ENCODE measurements at places on chromosomes 16 and 17. TPM values are rescaled to one million over a fixed set of nuclear protein-coding genes. Genes with fewer than 3 reads are reported as not detected.
A peak's percentile ranks its signal among the peaks of the same experiment; 100 is the strongest.

Gene MSL1
- 42.5 TPM for total RNA-seq

Gene TMEM88
- 0.88 TPM for total RNA-seq

- DNase-seq = no peak
Observed at GRCh38 chr17:78202666-78203065, 11.4 kb upstream of the BIRC5 start.

DNA sequence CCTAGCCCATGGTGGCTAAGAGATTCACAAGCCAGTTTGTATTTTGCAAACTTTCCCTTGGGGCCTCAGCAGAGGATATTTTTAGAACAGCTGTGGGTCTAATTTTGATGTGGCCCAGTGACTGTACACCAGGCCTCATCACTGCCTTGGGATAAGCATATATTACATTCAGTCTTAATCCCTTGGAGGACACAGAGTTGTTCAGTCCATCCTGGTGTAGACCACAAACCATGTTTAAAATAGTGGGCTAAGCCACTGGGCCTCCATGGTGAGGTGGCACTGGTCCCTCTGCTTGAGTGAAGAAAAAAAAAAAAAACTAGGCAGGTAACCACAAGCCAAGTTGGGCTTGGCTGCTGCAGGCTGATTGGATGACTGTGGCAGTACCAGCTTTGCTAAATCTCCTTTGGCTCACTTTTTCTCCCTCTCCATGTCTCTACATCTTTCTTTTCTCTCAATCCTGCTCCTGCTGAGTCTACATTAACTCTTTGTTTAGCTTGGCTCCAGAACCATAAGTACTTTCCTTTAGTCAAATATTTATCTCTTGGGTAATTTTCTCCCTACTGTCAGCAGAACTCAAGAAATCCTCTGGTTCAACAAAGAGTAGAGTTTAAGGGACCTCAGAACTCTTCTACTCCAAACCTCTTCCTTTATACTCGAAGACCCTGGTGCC lies 120.0 kb upstream of the TBX2 start:
- no peak for DNase-seq

Gene NXPH3
- total RNA-seq = 0.06 TPM

Gene KRTAP1-5
- not detected for total RNA-seq

GRCh38 chr17:78168242-78168902 lies at the start of gene SYNGR2:
SYNGR2 (plus strand) TSS chr17:78168581; CDS start chr17:78168617, 36 bp downstream.
- DNase-seq = peak; percentile 61

- DNase-seq = no peak
Observed at GRCh38 chr17:3552916-3553315, 4.7 kb downstream of the TRPV3 start.

Gene PPP1R9B
- 46.4 TPM for total RNA-seq

DNA sequence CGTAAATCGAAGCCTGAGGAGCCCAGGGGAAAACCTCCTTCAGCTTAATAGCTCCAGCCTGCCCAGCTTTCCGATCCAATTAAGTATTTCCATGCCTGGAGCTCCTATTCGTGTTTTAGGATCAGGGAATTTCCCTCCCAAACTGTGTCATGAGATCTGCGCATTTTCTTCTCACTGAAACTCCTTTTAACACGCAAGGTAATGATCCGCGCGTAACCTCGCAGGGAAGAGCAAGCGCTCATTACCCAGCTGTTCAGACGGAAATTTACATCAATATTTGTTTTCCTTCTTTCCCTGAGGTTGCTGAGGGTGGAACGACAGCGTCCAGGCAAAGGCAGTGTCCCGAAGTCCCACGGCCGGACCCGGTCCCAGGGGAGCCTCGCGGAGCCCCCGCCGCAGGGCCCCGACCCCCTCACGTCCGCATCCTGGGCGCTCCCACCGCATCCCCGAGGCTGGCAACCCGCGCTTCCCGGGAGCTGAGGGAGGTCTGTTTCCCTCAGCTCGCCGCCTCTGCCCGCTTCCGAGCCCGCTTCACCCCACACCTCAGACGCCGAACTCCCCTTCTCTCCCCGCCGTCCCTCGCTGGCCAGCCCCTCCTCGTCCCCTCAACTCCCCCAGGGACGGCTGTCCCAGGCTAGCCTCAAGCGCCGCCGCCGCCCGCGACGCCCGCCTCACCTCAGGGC lies 415 bp downstream of the ABCA5 start:
- no peak for DNase-seq

- peak; percentile 23 for DNase-seq
Observed at GRCh38 chr17:41442739-41443138, 2.0 kb upstream of the KRT38 start.

DNA sequence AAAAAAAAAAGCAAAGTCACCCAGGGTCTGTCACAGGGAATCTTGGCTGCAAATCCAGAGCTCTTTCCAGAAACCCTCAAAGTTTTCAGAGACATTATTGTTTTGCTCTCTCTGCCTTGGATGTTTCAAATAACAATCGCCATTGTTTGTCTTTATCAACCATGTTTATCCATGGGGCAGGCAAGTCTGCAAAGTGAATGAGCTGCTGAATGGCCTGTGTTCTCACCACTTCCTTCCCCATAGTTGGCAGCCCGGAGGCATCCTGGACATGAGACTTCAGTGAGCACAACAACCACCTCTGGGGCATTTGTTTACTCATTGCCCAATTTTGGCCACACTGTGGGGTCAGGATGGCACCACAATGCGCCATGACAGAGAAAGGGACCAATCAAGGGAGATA lies 53.1 kb upstream of the USP7 start:
- no peak for DNase-seq

GRCh38 chr16:57282510-57283213 lies 1.8 kb downstream of the PLLP start:
- DNase-seq = no peak

DNA sequence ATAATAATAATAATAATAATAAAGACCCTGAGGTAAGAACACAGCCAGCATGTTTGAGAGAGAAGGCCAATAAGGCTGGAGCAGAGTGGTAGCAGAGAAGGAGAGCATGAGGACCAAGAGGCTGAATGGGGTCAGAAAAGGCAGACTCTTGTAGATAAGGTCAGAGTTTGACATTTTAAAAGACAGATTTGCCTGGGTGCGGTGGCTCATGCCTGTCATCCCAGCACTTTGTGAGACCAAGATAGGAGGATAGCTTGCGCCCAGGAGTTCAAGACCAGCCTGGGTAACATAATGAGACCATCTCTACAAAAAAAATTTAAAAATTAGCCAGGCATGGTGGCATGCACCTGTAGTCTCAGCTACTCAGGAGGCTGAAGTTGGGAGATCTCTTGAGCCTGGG lies 11.0 kb upstream of the WFIKKN2 start:
- no peak for DNase-seq

- no peak for DNase-seq
Observed at GRCh38 chr17:70139449-70139993, 29.8 kb upstream of the KCNJ2 start.

DNA sequence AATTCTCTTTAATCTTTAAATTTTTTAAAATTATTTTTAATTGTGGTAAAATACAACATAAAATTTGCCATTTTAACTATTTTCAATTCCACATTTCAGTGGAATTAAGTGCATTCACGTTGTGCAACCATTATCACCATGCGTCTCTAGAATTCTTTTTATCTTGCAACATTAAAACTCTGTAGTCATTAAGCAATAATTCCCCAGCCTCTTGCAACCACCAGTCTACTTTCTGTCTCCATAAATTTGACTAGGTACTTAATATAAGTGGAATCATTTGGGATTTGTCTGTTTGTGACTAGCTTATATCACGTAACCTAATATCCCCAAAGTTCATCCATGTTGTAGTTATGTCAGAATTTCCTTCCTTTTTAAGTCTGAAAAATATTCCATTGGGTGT lies 79.1 kb downstream of the TAOK1 start:
- no peak for DNase-seq

Gene KCTD19
- not detected for total RNA-seq

DNA sequence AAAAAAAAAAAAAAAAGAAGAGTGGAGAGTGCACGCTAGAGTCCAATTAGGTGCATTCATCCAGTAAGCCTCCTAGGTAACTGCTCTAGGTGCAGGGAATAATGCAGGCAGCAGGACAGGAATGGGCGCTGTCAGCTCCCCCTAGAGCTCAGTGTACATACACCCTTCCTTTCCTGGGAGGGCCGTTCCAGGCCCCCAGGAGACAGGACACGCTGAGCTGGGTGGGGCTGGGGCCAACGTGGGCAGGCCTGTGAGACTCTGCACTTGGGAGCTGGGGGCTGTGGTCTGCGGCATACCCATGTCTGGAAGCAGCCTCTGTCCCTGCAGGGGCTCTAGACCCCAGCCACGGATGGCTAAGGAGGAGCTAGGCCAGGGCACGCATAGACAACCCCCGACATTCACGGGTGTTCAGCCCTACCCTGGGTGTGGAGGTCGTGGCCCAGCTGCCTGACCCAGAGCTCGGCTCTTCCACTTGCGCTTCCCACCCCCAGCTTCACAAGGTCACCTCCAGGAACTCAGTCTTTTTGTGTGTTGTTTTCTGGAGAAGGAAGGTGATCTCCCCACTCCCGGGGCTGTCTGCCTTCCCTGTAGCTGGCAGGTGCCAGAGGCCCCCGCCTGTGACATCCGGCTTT lies 1.0 kb upstream of the ANTKMT start:
- peak; percentile 67 for DNase-seq

GRCh38 chr17:79114458-79115301 lies 40.1 kb downstream of the ENGASE start:
- no peak for DNase-seq

- DNase-seq = peak; percentile 93
Observed at GRCh38 chr16:80569440-80570105, 28.8 kb downstream of the DYNLRB2 start.

DNA sequence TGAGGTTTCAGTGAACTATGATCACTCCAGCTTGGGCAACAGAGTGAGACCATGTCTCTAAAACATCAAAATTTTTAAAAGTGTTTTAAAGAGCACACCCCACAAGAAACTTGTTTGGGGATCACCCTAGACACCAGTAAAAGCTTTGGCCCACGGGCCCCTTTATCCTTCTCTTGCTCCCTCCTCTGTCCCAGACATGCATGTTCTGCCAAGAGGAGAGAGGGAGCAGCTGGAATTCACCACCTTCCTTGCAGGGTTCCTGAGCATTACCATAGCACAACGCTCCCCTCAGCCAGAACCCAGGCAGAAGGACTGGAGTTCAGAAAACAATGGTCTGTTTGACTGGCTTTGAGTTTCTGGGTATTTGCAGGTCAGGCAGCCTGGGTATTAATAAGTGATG lies 214.3 kb upstream of the CDH5 start:
- DNase-seq = no peak

DNA sequence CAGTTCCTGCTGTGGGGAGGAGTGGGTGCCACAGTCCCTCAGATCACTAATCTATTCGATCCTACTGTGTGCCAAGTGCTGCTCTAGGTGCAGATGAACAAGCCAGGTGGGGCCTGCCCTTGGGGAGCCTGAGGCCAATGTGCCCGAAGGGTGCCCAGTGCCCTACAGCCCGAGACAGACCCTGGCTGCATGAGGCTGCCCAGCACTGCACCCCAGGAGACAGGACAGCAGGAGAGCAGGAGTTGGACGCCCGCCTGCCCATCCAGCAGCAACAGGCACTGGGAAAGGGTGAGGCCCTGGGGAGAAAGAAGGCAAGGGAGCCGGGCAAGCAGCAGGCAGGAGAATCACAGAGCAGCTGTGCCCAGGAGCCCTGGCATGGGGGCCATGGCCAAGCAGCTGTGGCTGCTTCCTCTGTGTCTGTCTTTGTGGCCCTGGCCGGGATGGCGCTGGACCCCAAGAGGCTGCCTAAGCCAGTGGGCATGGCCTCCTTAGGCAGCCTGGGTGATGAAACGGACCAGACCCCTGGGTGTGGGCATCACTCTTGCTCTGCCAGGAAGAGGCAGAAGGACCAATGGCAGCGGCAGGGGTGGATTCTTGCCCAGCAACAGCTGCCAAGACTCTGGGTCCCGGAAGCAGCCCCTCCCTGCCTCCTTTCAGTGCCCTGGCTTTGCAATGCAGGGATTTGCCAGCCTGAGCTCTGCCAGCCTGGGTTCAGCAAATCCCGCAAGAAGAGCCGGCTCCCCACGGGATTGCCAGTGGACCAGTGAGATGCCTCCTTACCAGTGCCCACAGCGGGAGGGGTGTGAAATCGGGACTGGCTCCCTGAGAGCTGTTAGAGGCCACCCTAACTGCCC lies 179.6 kb upstream of the TNRC6C start:
- no peak for DNase-seq

Gene NPIPA8
- not detected for total RNA-seq

Gene HASPIN
- 27.9 TPM for total RNA-seq

DNA sequence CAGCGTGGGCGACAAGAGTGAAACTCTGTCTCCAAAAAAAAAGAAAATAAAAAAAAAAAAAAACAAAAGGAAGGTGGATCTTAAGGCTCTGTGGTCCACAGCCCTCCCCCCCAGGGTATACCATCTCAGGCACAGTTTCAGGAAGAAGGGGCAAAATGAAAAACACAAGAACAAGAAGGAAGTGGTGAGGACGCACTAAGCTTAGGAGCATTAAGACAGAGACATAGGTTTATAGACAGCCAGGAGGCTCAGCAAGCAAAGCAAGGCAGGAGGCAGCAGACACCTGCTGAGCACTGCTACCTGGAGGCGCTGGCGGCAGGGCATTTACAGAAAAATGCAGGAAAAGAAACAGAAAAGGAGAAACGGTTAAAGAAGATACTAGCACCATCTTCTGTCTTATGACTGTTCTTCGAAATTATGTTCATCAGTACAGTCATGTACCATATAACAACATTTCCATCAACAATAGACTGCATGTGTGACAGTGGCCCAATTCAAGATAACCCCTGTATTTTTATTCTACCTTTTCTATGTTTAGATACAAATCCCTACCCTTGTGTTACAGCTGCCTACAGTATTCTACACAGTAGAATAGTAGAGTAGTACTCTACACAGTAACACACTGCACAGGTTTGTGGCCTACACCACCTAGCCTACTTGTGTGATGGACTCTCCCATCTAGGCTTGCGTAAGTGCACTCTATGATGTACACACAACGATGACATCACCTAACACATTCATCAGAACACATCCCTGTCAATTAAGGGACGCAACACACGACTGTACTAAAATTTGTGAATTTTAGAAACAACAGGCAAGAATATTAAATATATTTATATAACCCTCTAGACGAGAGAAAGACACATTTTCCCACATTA lies 62.5 kb downstream of the XPO6 start:
- DNase-seq = no peak

Gene DNAH3
- 0.03 TPM for total RNA-seq

DNA sequence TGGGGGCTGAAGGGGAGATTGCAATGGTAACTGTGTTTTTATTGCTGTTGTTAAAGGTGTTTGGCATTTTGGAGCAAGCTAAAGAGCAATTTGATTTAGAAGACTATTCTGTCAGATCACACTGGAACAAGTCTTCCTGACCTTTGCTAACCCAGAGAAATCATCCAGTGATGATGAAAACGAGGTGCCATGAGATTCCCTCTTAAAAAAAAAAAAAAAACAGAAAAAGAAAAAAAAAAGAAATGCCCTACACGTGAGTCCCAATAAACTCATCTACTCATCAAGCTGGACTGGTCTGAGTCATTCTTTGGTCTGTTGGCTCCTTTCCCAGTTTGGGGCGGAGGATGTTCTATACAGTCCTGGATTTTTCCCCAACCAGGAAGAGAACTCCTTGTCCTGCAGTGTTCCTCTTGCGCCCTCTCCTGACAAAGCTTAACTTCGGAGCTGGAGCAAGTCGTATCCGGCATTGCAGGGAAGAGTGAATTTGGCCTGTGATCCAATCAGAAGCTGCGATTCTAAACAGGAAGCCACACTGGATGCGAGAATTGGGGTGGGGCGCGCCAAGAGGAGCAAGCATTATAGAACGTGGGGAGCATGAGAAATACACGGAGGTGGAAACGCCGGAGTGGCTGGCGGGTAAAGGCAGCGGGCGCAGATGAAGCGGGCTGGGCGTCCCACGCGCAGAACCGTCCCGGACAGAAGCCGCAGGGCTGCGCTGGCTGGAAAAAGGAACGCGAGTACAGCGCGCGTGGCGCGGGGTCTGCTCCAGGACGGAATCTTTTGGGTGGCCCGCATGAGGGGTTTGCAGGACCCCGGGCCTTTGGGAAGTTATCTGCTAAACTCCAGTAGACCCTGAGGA lies 22.4 kb upstream of the CRYM start:
- peak; percentile 100 for DNase-seq

Gene C1QTNF8
- total RNA-seq = not detected
